ENCODE measurements at places on chromosomes 2 and 18.

DNA sequence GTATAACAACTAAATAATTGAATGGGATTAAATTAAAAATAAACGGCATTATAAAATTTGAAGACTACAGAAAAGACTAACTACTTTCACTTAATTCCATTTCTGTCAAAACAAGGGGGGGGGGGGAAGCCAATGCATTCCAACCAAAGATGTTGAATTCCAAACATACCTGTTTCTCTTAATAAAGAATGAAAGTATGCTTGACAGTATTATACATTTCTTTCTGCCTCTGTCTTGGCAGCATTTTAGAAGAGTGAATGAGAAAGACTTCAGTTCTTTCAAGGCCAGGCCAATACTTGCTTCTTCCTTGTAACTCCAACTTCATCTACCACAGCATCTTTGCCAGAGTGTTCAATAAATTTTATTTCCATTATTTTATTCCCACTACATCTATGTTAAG is 65.9 kb downstream of the PDE11A start:
- no peak for DNase-seq

- DNase-seq: no peak
Measured at GRCh38 chr2:158443606-158444005, 12.9 kb downstream of the CCDC148 start.

DNA sequence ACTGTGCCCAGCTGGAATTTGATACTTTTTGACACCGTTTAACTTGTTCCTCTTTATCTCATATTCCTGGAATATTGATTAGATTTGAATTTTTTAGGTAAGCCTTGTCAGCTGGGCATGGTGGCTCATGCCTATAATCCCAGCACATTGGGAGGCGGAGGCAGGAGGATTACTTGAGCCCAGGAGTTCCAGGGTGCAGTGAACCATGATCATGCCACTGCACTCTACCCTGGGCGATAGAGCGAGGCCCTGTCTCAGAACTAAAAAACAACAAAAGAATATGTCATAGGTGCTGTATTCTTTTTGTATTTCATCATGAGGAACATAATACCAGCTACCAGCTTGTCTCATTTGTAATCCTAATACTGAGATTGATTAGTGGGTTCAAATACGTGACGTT is 90.3 kb downstream of the ZNF532 start:
- DNase-seq: no peak

GRCh38 chr2:41736586-41736985 is 311.2 kb upstream of the PKDCC start:
- no peak for DNase-seq

DNA sequence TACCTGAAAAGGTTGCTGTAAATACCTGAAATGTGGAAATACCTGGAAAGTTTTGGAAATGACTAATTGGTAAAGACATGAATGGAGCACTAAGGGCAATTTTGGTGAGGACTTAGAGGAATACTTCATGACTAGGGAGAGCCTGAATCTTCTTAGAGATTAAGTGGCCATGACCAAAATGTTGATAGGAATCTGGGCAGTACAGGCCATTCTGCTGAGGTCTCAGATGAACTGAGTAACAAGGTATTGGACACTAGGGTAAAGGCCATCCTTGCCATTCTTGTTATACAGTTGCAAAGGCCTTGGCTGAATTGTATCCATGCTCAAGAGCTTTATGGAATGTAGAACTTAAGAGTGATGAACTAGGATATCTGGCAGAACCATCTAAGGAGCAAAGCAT is 742.9 kb upstream of the RAB6C start:
- DNase-seq: no peak

DNA sequence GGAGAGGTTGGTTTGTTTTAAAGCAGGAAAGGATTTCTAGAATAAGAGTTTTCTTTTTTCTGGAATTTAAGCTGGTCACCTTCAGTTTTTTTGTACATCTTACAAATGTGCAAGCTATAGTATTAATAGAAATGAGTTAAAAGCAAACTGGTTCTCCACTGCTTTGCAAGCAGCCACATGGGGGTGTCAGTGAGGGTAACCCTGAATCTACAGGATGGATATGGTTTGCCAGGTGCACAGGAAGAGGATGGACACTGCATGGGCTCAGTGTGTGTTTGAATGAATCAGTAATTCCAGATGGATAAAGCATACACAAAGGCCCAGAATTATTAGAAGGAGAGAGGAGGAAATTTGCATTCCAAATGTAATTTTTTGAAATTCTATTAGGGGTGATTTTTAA is 89.0 kb downstream of the MAPRE2 start:
- no peak for DNase-seq

GRCh38 chr2:185222311-185222710 is 516.3 kb upstream of the FSIP2 start:
- no peak for DNase-seq

DNA sequence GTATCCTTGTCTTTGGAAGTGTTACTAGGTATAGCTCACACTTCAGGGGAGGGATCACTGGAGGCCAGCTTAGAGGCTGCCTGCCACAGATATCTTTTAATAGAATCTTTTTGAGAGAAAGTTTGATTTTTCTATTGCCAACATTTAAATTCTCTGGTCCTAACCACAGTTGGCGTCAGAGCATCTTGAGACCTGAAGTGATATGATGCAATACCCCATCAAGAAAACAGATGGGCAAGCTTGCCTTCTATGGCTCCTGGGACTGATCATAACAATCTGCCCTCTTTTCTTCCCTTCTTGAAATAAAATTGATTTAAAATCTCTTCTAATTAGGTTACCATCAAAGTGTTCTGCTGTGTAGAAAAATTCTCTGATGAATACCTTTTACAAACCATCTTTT is 105.5 kb upstream of the ACKR3 start:
- DNase-seq: no peak

- DNase-seq: no peak
Measured at GRCh38 chr2:183269956-183270355, 145.7 kb downstream of the NUP35 start.

- no peak for DNase-seq
Measured at GRCh38 chr18:8959551-8960135, 142.9 kb upstream of the NDUFV2 start.

DNA sequence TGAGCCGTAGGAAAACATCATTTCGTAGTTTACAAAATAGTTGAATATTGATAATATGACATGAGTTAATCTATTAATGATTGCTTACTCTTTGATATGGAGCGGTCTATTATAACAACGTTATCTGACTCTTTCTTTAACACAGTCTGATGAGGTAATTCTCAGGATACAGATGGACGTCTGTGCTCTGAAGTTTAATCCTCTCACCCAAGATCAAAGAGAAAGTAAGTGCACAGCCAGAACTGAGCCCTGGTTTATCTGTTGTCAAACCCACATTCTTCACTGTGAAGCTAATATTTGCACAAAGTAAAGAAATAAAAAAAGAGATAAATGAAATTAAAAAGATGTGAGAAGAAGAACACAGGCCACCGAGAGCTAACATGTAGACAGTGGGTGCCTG is 190.9 kb upstream of the COPS8 start:
- DNase-seq: no peak

DNA sequence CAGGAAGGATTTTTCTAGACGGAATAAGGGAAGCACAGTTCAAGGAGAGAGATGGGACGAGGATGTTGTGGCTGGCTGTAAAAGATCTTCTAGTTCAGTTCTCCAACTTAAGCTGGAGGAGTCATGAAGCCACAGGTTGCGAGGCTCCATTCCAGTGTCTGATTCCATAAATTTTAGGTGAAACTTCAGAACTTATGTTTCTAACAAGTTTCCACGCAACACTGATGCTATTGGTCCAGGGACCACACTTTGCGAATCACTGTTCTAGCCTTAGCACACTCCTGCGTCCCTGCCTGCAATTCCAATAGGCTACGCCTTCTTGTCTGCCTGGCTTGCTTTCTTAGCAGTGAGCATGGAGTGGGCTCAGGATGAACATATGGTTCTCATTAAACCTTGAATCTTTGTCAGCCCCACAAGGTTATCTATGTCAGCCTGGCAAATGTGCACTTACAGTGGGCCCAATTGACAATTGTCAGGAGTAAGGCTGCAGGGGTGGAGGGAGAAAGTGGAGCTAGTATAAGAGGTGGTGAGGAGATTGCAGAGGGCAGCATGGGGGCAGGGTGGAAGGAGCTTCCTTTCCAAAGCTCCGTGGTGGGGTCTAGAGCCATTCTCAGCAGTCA is 438.1 kb upstream of the ST6GAL2 start:
- DNase-seq: no peak

GRCh38 chr18:79577451-79578395 is 101.9 kb upstream of the CTDP1 start:
- no peak for DNase-seq

GRCh38 chr18:34661464-34662087 is 48.5 kb upstream of the DTNA start:
- no peak for DNase-seq

DNA sequence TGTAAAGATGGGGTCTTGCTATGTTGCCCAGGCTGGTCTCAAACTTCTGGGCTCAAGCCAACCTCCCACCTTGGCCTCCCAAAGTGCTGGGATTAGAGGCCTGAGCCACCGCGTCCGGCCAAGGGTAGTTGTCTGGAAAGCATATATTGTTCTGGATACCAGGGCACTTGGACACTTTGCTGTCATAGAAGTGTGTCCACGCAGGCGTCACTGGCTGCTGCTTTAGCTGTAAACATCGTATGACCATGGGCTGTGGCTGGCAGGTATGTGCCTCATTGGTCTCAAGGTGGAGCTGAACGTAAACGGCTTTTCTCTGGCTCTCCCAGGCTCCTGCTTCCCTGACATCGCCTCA is 3.2 kb upstream of the GPR35 start:
- DNase-seq: no peak

DNA sequence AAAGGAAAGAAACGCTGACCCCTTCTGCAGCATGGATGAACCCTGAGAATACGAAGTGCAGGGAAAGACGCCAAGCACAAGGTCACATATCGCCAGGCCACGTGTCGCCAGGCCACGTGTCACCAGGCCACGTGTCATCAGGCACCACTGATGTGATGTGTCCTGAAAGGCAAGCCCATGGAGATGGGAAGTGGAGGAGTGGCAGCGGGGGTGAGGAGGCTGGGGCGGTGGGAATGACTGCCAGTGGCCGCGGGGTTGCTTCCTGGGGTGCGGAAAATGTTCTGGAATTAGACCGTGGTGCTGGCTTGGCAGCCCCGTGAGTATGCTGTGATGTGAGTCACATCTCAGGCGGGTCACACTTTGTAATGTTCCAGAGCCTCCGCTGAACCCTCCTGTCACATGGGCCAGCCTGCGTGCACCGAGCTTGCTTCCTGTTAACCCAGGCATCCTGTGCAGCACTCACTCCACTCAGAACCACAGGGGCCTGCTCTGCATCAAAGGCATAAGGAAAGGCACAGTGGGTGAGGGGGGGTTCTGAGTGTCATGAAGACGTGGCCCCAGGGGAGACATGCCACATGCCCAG is 39.0 kb downstream of the SLC66A2 start:
- no peak for DNase-seq

DNA sequence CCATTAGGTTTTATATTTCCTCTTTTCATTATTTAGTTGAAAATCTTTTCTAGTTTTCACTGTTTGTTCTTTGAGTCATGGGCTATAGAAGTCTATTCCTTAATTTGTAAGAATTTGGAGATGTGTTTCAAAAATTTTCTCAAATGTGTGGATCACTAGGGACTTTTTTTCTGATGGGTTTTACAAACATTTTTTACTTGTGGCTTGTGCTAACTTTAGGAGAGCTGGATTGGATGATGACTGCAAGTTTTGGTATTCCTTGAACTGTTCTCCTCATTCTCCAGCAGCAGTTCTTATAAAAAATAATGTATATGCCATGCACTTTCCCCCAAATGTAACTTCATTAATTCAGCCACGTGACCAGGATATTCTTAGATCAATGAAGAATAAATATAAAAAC is 94.7 kb upstream of the CWC22 start:
- DNase-seq: no peak

DNA sequence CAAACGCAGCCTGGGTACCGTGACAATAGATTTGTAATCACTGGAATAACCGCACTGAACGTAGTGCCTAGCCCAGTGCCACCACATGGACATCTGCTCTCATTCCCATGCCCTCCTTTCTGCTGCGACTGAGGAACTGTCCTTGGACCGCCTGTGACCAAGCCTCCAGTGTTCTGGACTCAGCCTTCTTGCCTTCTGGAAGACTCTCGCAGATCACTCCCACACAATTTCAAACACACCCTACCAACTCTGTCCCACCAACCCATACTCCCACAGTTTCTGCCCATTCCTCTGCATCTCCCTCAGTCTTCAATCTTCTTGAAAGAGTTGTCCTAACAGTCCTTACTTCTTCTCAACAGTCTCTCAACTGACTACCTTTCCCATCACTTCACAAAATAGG is 2.1 kb downstream of the RNF149 start:
- DNase-seq: no peak

- no peak for DNase-seq
Measured at GRCh38 chr2:54191361-54192135, 64.5 kb downstream of the TSPYL6 start.

DNA sequence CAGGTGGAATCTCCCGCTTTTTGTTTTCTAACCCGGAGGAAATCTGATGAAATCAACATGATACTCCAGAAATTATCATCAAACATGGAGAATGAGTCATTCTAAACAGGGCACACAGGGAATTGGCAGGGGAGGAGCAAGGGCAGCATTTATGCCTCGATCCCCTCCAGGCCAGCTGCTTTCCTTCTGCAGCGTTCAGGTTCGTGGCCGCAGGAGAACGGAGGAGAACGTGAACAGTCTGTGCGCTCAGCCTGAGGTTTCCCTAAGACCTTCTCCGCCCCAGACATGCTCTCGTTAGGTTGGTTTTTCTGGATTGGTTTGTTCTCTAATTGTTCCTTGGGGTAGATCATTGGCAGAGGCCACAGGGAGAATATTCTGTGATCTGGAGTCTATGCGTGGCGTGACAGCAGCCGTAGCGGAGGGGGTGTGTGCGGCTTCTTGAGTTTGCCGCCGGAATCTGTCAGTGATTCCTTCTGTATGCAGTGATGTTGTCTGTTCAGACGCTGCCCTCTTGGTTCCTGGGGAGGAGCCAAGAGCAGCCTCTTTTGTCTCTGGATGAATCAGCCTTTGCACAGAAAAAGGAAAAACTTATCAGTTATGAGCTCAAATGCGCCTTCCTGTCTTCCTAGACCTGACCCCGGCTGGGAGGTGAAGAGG is 75.9 kb downstream of the SH3BP4 start:
- DNase-seq: no peak

GRCh38 chr2:158099716-158100115 is 2.0 kb upstream of the UPP2 start:
- no peak for DNase-seq

DNA sequence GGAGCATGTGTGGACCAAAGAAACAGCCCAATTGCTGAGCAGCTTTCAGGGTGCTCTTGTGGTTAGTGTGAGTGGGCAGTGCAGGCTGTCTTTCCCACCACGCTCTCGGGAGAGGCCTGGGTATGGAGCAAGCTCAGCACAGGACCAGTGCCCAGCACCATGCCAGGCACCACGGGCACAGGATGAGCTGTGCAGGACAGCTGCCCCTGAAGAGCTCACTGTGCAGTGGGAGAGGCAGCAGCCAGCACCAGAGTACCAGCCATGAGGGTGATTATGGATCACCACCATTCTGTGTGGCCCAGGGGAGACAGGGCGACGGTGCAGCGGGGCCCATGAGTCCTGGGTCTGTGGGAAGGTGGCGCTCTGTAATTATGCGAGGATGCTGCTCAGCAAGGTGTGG is 29.7 kb upstream of the FAHD2A start:
- no peak for DNase-seq

GRCh38 chr18:6257950-6258349 is 156.8 kb downstream of the L3MBTL4 start:
- DNase-seq: no peak

All from CD4-positive, alpha-beta T cell treated with Interferon alpha-2 for 1 hour (primary cell).